ENCODE measurements at places on chromosomes 3 and 15.
A peak's percentile ranks its signal among the peaks of the same experiment; 100 is the strongest.

GRCh38 chr3:100899440-100900091, 93.7 kb downstream of the ABI3BP start:
- peak; percentile 57 for DNase-seq

DNA sequence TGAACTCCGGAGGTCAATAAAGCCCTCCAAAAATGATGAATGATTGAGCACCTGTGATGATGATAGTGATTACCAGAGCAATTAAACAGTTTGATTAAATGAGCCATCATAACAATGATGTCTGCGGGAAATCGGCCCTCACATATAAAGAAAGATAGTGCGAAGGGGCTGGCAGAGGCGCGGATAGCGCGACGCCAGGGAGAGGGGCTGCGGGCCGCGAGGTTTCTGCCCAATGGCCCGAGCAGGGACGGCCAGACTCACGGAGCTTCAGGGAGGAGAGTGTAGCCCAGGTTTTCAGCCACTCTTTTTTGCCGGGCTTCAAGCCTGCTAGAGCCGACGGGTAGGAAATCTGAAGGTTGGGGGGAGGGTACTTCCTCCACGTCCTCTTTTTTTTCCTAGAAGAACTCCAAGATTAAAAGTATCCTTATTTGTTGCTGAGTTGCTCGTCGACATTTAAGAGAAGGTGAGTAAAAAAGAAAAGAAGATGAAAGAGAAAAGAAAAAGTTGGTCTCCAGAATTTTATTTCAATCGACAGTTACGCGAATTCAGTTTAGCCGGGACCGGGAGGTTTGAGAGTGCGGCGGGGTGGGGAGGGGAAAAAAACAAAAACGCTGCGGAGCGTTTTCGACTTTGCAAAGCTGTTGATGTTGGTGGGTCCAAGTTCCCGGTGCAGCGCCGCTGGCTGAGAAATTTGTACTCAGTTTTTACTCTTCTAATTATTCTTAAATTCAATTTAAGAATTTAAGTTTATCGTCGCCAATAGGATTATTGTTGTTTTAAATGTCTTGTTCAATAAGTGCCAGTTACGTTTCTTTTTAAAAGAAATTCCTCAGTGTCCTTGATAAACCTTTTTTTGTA, 2.2 kb upstream of the MEIS2 start:
- peak; percentile 35 for DNase-seq

DNA sequence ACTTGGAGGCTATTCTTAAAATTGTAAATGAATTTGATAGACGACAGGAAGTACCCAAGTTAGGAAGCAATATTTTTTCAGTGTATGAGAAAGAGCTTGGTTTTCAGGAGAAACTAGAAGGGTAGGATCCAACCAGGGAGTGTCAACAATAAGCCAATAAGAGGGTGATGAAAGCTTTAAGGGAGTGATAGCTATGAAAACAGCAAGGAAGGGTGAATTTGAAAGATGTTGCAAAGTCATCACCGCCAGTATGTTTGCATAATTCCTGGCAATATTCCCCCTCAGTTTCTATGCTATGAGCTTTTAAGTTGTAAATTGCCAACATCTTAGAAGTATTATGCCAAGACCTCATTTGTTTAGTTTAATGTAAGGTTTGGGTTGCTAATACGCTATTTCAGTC, 11.8 kb upstream of the CSTA start:
- no peak for DNase-seq

DNA sequence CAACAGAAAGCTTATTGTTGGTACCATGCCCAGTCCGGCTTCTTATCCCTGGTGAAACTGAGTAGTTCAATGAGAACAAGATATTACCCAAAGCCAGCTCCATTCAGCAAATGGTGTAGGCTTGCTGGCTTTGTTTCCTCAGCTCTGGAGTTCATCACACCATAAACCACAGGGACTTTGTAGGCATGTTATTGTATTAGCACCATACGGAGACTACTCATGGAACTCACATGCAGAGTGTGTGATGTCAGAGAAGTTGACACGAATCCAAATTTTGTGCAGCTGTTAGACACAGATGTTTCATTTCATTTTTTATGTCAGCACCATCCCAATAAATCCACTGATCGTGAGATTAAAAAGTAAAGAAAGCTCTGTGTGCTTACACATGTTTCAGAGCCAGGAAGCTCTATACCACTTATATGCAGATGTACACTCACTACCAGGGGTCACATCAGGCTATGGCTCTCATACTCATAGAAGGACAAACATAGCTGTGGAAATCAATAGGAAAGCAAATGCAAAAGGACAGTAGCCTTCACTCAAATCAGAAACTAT, 63.4 kb upstream of the LEKR1 start:
- peak; percentile 95 for DNase-seq

DNA sequence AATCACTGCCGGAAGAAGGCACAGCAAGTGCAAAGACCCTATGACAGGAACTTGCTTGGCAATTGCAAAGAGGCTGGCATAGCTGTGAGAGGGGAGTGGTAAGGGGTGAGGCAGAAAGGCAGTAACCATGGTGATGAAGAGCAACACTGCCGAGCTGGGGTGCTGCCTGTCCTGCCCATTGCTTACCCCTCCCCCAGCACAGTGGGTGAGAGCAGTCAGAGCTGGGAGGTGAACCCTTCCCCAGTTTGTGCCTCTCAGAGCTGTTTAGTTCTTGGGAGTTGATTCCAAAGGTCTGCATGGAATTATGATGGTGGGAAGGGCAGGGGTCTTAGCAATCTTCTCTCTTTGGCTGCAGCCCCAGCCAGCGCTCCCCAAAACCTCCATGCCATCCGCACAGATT, 8.8 kb downstream of the TYRO3 start:
- peak; percentile 43 for DNase-seq

GRCh38 chr3:171115667-171116066, 89.1 kb upstream of the SLC2A2 start:
- no peak for DNase-seq

Data from cardiac fibroblast (primary cell).